ENCODE measurements at places on chromosomes 12 and 14. TPM values are rescaled to one million over a fixed set of nuclear protein-coding genes. Genes with fewer than 3 reads are reported as not detected.

PTGER2 gene
- 0.45 TPM for polyA plus RNA-seq

FGF23 gene
- not detected for polyA plus RNA-seq

LALBA gene
- polyA plus RNA-seq, result not detected

KRT74 gene
- not detected for polyA plus RNA-seq

FOXM1 gene
- polyA plus RNA-seq, result 2.4 TPM

UBR7 gene
- 14.5 TPM for polyA plus RNA-seq

PAN2 gene
- 84.2 TPM for polyA plus RNA-seq

BATF gene
- polyA plus RNA-seq, result 5.9 TPM

CCND2 gene
- polyA plus RNA-seq, result 101 TPM

G2E3 gene
- polyA plus RNA-seq, result 2.2 TPM

KRT85 gene
- polyA plus RNA-seq, result not detected

CMTM5 gene
- 0.61 TPM for polyA plus RNA-seq
